ENCODE measurements at places on chromosomes 16 and 17.

GRCh38 chr17:21376759-21377690 lies 868 bp downstream of the KCNJ12 start:
- peak; percentile 54 for DNase-seq

GRCh38 chr17:70610161-70610560 lies 440.8 kb downstream of the KCNJ2 start:
- no peak for DNase-seq

- DNase-seq: peak; percentile 87
These were observed 9.3 kb upstream of the WBP2 start for GRCh38 chr17:75864448-75864871.

GRCh38 chr16:14489460-14489859 lies 140.6 kb downstream of the PARN start:
- peak; percentile 49 for DNase-seq

DNA sequence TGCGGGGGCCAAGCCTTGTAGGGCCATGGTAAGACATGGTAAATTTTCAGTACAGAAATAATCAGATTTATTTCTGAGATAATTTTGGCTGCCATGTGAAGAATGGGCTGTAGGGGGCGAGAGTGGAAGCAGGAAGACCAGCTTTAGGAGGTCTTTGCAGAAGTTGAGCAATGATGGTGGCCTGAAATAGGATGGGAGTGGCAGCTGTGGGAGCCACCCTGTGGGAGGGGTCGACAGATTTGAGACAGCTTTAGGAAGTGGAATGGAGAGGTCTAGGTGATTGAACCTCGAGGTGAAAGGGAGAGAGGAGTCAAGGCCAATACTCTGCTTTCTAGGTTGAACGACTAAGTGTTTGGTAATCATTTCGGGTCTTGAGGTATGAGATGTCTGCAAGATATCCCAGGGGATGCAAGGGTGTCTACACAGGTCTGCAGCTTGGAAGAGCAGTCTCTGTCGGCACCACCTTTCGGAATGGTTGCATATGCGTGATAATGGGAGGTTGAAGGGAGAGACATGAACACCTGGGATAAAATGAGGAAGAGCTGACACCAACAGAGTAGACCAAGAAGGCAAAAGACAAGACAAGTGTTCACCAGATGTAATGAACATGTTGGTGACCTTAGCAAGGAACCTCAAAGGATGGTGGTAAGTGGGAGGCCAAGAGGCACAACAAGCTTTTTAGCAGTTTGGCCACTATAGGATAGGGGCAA lies 4.2 kb upstream of the ATXN7L3 start:
- peak; percentile 58 for DNase-seq
